ENCODE measurements at places on chromosomes 7 and 10. TPM values are rescaled to one million over a fixed set of nuclear protein-coding genes. Genes with fewer than 3 reads are reported as not detected.

Gene NME8
- total RNA-seq: not detected

Gene TMEM184A
- total RNA-seq: 3.6 TPM

Gene CTTNBP2
- not detected for total RNA-seq

Gene CDH23
- 0.29 TPM for total RNA-seq

Gene H2BK1
- total RNA-seq: not detected

Gene CPA5
- total RNA-seq: 1.0 TPM

Gene FAM24B
- not detected for total RNA-seq

Gene LIPF
- not detected for total RNA-seq

Gene LRRC61
- 0.67 TPM for total RNA-seq

Gene PLAC9
- not detected for total RNA-seq

Gene EGFR
- 79.3 TPM for total RNA-seq

Gene CALCR
- total RNA-seq: 0.98 TPM

Gene ZCCHC24
- total RNA-seq: 10.7 TPM

Gene ZNF775
- 5.7 TPM for total RNA-seq

Gene YWHAG
- 151 TPM for total RNA-seq

Gene FAM180A
- total RNA-seq: not detected

Gene PCBD1
- total RNA-seq: 95.6 TPM

Gene HTR5A
- total RNA-seq: not detected

Gene NPSR1
- not detected for total RNA-seq

Gene NRP1
- total RNA-seq: 134 TPM

Gene GPRIN2
- total RNA-seq: not detected

Gene MALRD1
- not detected for total RNA-seq
